ENCODE measurements at places on chromosomes 3 and 15.

GRCh38 chr3:195893044-195893395 is 15.3 kb downstream of the TNK2 start:
- no peak for DNase-seq

- no peak for DNase-seq
Measured at GRCh38 chr15:78727561-78727960, 83.7 kb downstream of the ADAMTS7 start.

DNA sequence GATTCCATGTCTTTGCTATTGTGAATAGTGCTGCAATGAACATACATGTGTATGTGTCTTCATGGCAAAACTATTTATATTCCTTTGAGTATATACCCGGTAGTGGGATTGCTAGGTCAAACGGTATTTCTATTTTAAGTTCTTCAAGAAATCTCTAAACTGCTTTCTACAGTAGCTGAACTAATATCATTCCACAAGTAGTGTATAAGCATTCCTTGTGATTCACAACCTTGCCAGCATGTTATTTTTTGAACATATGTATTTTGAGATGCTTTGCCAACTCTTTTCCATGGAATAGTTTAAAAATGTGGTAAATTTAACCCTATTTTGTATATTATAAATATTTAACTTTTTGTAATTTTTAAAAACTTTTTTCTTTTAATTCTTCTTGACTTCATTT is 592.7 kb upstream of the NAALADL2 start:
- DNase-seq: no peak

GRCh38 chr3:15164340-15164739 is 41.7 kb upstream of the CAPN7 start:
- DNase-seq: no peak

- no peak for DNase-seq
Measured at GRCh38 chr15:70200511-70201424, 103.1 kb upstream of the TLE3 start.

- DNase-seq: no peak
Measured at GRCh38 chr3:98655666-98656065, 62.3 kb upstream of the CPOX start.

DNA sequence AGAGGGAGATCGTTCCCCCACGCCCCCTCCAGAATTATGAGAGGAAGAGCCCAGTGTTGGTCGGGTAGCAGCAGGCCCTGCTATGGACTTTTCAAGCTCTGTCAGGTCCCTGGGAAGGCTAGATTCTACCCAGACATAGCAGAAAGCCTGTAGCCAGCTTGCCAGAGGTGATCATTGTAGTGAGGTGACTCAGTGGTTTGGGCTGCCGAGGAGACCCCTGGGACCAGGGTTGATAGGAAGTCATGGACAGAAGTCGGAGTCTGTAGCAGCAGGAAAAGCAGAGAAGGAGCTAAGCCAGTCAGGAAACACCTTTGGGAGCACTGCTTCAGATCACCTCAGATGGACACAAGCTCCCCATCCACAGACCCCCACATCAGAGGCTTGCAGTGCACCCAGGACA is 67.7 kb downstream of the CCNL1 start:
- DNase-seq: no peak

DNA sequence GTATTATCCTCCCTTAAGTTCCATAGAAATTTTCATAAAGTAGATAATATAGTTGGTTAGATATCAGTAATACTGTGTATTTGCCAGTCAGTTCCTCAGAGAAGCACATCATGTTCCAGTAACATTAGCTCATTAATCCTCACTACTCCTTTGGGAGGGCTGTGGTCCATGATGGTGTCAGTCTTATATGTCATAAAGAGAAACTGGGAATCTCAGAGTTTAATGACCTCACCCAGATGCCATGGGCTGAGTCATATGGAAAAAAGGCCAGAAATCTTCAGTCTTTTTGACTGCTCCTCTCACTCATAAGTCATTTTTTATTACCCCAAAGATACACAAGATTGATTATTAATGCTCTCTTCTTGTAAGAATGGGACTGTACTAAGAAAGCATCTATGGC is 188.6 kb downstream of the CHL1 start:
- DNase-seq: no peak

DNA sequence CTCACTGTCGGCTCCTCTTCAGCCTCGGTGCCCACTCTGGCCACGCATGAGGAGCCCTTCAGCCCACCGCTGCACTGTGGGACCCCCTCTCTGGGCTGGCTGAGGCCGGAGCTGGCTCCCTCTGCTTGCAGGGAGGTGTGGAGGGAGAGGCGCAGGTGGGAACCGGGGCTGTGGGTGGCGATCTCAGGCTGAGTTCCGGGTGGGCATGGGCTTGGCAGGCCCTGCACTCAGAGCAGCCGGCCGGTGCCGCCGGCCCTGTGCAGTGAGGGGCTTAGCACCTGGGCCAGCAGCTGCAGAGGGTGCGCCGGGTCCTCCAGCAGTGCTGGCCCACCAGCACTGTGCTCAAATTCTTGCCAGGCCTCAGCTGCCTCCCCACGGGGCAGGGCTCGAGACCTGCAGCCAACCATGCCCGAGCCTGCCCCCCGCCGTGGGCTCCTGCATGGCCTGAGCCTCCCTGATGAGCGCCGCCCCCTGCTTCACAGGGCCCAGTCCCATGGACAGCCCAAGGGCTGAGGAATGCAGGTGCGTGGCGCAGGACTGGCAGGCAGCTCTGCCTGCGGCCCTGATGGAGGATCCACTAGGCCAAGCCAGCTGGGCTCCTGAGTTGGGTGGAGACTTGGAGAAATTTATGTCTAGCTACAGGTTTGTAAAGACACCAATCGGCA is 899.1 kb downstream of the SI start:
- no peak for DNase-seq

DNA sequence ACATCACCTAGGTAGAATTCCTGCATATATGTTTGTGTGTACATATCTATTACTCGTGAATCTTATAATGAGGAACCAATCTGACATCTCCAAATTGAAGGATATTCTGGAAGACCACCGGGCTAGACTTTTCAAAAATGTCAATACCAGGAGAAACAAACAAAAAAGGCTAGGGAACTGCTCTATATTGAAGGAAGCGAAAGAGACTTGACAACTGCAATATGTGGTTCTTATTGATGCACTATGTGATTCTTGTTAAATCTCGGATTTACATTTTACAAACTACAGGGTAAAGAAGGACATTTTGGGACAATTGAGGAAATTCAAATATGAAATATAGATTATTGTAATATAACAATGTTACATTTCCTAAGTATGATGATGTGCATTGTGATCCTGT is 137.5 kb upstream of the CCDC54 start:
- no peak for DNase-seq

DNA sequence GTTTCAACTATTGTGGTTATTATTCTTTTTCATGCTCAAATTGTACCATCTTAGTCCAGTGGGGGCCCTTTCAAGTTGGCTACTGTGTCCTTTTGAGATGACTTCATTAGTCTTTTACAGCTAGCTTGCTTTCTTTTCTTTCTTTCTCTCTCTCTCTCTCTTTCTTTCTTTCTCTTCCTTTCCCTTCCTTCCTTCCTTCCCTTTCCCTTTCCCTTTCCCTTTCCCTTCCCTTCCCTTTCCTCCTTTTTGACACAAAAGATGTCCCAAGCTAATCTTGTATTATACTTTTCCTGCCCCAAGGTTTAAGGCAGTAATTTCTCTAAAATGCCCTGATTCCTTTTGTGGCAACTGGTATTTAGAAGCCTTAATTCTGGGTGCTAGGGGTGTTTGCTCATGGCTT is 213.0 kb upstream of the TBC1D5 start:
- no peak for DNase-seq

GRCh38 chr15:76149291-76149915 is 89.6 kb downstream of the TMEM266 start:
- DNase-seq: no peak

- DNase-seq: no peak
Measured at GRCh38 chr3:144557515-144557914, 585.9 kb downstream of the DIPK2A start.

GRCh38 chr15:48177383-48177765 is 721 bp downstream of the MYEF2 start:
- DNase-seq: no peak

DNA sequence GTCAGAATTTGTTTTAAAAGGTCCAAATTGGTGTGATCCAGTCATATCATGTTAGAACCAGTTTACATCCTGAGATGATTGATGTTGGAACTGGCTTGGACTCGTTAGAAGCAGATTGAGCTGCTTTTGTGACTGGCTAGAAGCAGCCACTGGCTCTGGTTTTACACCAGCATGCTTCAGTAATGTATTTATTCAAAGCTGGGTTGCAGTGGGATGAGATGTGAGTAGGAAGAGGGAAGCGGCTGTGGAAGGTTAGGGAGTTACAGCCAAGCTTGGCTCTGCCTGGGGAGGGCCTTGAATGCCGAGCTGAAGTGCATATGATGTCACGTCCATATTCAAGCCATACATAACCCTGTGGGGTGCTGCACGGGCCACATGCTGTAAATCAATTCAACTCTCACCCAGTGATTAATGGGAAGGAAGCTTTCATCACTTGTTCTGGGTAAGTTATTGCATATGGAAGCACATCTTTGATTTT is 104.0 kb upstream of the SMAD3 start:
- no peak for DNase-seq

DNA sequence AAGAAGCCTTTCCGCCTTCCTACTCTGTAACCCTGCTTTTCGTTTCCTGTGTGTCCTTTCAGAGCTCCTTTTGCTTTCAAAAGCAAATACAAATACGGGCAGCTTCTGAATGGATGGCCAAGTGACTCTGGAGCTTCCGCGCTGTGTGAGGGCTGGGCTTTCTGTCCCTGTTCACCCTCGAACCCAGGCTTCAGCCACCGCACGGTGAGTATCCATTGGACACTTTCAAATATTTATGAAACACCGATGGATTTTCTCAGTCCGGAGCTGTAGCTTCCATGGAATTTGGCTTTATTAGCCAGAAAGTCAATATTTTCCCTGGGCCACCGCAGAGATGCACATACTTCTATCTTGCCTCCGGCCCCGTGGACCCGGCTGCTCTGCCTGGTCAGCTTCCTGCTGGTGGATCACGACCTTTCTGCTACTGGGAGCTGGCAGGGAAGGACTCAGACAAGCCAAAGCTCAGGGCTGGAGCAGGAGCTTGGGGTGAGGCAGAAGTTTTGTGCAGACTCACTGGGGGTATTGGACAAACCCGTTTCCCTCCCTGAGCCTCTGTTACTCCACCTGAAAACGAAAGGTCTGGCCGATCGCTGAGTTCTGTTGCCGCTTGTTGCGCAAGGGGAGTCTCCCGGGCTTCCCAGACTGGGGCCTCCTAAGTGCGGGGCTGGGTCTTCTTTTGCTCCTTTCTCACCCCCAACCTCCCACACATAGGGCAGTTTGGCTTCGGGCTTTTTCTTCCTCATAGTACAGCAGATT is 63.6 kb downstream of the LINGO1 start:
- no peak for DNase-seq

GRCh38 chr3:133994166-133994890 is 35.4 kb downstream of the SLCO2A1 start:
- no peak for DNase-seq

GRCh38 chr3:14744556-14744955 is 69.6 kb downstream of the C3orf20 start:
- no peak for DNase-seq

DNA sequence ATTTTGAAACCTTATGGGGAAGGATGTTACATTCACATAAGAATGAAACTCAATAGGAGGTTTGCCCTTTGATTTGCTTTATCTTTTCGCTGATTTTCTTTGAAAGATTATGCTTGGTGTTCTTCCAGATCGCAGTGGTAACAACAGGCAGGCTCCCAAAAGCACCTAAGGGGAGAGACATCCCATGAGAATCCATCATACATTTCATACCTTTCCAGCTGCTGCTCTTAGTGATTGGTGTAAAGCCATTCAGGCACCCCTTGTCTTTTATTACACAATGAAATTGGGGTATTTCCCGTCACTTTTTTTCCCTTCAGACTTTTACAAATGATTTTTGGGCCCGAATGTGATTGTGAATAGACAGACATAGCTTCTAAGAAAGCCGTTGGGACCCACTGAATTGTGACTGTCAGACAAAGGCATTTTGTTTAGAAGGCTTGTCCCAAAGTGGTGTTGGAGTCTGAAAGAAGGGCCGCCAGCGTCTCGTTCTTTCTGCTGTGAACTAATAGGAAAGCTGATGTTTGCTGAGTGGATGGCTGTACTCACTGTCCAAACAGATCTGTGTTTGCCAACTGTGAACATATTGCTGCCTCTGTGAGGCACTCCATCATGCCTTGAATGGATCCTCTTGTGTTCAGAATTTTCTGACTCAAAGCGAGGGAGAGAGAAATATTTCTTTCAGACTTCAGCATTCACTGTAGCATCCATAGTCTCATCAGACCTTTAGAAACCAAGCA is 164.3 kb downstream of the FNDC3B start:
- DNase-seq: no peak

DNA sequence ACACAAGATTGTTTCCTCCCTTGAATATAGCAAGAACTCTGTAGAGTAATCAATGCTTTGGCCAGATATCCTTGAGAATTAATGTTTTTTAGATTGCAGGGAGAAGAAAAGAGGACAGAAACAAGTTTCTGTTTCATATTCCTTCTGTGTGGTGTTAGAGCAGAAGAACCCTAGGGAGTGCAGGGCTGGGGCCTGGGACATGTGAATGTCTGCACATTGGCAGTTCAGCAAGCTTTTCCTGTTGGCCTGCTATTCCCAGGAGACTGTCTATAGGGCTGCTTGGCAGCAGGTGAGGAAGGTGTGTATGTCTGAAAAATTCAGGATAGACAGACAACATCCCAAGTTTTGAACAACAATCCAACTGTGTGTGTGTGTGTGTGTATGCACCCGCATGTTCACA is 13.6 kb upstream of the CNBP start:
- DNase-seq: no peak

DNA sequence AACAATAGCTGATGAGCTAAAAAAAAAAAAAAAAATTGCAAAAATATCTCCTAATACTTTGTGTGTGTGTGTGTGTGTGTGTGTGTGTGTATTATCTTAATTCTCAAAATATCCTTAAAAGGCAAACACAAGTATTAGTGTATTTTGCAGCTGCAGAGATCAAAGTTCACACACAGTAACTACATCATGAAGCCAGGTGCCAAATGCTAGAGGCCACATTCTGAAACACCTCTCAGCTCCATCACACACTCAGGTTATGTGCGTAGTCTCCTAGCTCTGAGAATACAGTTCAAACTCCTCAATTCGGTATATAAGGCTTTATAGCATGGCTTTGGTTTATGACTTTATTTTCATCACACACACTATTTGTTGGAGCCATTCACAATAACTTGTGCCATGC is 33.5 kb upstream of the PPARG start:
- no peak for DNase-seq

- no peak for DNase-seq
Measured at GRCh38 chr15:74275957-74276356, 39.8 kb downstream of the CCDC33 start.

DNA sequence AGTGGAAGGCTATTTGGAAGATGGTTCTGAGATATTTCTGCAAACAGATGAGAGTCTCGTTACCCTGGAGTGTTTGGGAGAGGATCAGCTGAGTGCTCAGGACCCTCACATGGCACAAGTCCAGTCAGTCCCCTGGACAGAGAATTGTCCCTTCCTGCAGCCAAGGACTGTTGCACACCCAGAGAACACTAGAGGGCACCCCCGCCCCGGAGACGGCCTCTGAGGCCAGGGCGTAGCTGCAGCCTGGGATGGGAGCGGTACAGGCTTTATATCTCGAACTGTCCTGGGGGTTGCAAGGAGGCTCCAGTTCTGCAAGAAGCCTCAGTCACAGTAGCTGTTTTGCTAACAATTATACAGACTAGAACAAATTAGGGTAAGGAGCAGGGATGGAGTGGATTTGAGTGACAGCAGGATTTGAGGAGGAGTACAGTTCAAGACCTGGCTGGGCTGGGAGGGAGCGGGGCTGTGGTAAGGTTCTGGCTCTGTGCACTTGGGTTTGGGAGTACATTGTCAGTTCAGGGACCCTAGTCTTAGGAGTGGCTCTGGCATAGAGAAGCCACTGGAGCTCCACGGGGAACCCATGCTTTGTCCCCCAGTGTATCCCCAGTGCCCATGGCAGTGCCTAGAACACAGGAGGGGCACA is 67.6 kb upstream of the HACD2 start:
- no peak for DNase-seq
